ENCODE measurements at places on chromosomes 6 and 20.

- no peak for DNase-seq
Observed at GRCh38 chr20:22905658-22906057, 129.5 kb upstream of the SSTR4 start.

DNA sequence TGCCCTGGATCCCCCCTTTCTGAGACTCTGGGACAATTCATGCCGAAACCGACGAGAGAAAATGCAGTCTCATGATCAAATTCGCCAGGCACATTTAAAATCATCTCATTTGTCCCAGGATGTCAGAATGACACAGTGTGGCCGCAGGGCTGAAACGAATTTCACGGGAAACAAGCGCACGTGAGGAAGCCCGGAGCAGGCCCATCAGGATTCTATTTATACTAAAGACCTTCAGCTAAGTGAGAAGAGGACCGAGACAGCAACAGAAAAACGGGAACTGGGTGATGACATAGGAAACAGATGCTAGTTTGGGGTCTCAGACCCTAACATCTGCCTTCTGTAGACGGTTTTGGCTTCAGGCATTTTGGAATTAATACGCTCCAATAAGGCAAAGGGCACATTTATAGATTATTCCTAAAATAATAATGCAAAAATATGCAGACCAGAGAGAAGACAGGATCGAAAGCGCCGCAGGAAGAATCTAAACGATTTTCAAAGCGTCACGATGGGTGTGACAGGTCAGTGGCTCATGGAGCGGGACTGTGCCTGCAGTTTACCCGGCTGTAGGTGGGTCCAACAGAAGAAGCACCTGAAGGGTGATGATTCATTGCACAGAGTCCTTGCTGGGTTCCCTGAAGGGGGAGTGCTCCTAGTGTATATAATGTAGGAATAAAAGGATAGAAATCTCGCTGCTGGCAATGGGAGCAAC lies 80.8 kb upstream of the MPC1 start:
- DNase-seq, result no peak

DNA sequence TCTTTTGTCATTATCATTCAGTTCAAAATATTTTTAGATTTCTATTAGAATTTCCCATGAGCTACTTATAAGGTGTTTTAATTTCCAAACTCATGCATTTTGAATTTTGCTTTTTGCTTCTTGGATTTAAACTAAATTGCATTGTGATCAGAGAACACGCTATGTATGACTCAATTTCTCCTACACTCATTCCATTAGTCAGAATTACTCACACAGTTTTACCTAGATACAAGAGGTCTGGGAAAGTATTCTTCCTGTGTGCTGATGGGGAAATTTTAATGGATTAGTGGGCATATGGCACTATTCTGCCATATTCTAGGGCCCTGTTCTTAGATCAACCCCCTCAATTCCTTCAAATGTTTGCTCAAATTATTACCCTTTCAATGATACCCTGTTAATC lies 49.9 kb upstream of the BMP5 start:
- DNase-seq, result no peak

DNA sequence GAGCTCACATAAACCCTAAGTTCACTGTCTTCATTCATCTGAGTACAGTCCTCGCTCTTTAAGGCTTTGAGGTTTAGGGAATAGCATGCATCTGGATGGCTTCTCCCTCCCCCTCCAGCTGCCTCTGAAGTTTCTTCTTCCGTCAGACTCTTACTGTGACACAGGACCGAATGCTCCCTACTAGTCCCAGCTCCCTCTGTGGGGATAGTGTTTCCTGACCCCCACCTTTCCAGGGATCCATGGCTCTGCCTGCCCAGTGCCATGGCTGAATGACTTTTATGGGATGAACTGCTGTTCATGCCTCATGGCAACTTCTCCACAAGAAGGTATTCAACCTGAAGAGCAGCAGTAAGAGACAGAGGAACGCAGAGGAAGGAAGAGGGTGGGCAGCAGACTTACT lies 79.8 kb upstream of the EMILIN3 start:
- no peak for DNase-seq

GRCh38 chr6:133132466-133132971 lies 108.6 kb upstream of the EYA4 start:
- DNase-seq, result no peak

GRCh38 chr6:53189554-53189953 lies 40.9 kb upstream of the GCM1 start:
- DNase-seq, result no peak

DNA sequence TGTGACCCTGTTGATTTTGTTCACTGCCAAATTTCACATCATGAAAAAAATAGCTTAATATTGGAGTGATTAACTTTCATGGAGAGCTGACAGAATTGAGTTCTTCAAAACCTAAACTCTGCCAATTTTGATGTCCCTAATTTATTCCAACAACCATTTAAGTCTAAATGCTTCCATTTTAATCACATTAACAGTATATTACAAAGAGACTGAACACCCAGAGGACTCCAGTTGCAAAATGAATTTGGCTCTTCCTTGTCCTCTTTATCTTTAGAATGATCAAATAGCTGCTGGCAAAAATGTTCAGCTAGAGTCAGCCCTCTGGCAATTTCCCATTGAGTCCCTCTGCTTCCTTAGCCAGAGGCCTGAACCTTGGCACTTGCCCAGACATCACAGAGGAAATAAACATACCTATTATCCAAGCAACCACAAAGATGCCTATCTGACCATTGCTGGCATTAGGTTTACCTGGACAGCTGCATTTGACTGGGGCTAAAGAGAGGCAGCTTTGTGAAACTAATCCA lies 299.0 kb upstream of the STXBP5 start:
- DNase-seq, result no peak

GRCh38 chr6:113600551-113601339 lies 256.4 kb upstream of the MARCKS start:
- DNase-seq, result no peak

Measured in stimulated activated CD4-positive, alpha-beta T cell treated with anti-CD3 and anti-CD28 coated beads, Interleukin-2, amount 100 ng/mL, for 4 hours (primary cell).